ENCODE measurements at places on chromosomes 4 and X.
A peak's percentile ranks its signal among the peaks of the same experiment; 100 is the strongest.

DNA sequence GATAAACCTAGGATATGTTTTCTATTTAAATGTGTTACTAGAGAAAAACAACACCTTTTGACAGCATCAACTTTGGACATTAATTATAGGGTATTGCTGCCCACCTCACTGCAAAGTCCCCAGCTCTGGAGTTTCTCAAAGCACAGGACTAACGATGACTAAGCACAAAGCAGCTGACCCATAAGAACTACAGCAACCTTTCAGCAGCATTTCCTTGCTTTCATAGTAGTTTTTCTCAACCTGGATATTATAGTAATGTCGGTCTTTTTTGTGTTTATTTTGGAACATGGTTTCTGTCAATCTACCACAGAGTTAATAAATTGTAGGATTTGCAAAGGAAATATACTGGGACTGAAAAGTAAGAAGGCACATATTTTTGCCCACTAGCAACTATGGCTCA lies 21.5 kb downstream of the HHIP start:
- no peak overlapping the region for H3K4me3 ChIP-seq
- H3K4me1 ChIP-seq = no peaks in the 10 kb centered on the region
- no peaks in the 10 kb centered on the region for H3K27me3 ChIP-seq
- H3K27ac ChIP-seq = no peak overlapping the region

DNA sequence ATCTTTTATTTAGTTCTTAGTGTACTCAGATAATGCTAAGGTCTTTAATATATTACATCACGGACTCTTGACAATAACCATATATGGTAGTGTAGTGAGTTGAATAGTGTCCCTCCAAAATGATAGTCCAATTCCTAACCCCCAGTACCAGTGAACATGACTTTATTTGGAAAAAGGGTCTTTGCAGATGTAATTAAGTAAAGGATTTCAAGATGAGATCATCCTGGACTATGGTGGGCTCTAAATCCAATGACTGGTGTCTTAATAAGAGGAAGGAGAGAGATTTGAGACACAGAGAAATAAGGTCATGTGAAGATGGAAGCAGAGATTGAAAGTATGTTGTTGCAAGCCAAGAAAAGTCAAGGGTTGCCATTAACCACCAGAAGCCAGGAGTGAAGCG lies 236.5 kb upstream of the DIPK2B start:
- no peaks in the 10 kb centered on the region for H3K36me3 ChIP-seq
- H3K27ac ChIP-seq = no peak overlapping the region
- H3K4me3 ChIP-seq = no peak overlapping the region
- DNase-seq = no peak

GRCh38 chrX:35499071-35499862 lies 298.9 kb upstream of the MAGEB16 start:
- H3K4me1 ChIP-seq = no peaks in the 10 kb centered on the region
- no peaks in the 10 kb centered on the region for H3K36me3 ChIP-seq
- no peak for DNase-seq
- no peak overlapping the region for H3K27ac ChIP-seq
- no peak overlapping the region for H3K4me3 ChIP-seq

DNA sequence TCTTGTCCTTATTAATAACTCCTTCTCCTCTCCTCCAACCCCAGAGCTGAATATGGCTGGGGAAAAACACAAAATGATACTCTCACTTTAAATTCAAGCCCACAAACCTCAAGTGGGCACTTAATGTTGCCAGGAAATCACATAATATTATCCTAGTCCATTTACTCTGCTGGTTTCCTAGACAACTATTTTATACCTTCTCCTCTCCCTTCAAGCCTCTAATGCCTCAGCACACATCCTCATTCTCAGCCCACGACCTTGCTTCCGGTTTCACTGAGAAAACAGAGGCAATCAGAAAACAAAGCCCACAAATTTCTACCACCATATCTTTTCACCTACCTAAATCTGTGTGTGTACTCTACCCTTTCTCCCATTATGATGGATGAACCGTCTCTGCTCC lies 12.1 kb upstream of the CLCN5 start:
- DNase-seq = peak; percentile 43
- H3K36me3 ChIP-seq = no peaks in the 10 kb centered on the region
- H3K27ac ChIP-seq = no peak overlapping the region
- H3K27me3 ChIP-seq = no peaks in the 10 kb centered on the region
- H3K4me3 ChIP-seq = no peak overlapping the region

DNA sequence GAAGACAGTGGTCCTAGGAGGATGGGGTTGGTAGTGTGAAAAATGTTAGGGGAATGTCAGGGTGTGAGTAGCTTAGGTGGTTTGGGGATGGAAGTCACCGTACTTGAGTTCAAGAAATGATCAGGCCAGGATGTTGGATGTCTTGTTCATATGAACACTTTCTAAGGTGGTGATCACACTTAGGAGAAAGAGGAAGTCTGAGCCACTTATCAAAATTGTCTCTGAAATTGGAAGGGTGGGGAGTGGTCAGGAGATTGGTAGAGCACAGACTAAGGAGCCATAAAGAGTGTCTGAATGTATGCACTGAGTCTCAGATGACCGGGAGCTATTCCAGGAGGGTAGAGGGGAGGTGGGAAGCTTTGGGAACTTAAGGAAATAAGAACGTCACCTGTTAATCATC lies 17.3 kb downstream of the CMC4 start:
- H3K4me3 ChIP-seq = no peak overlapping the region
- no peaks in the 10 kb centered on the region for H3K27me3 ChIP-seq
- DNase-seq = no peak
- H3K36me3 ChIP-seq = peaks cover 14% of the 10 kb centered on the region
- H3K27ac ChIP-seq = peak overlapping the region; percentile 62

DNA sequence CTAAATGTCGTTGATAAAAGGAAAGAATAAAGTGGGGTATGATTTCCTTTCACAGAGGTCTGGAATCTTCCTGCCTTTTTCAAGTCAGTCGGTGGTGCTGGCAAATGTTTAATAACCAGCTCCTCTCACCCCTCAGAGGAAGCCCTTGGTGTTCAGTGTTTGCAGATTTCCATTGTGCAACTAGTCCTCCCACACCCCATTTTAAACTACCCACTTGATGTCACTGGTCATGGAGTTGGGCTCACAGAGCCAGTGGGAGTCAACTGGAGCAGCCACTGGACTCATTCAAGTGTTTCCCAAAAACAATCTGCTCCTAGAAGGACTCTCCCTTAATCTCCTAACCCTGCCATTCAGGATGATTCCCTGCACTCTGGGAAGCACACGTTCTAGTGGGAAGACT lies 149.2 kb downstream of the PTTG2 start:
- peaks cover 31% of the 10 kb centered on the region for H3K36me3 ChIP-seq
- no peaks in the 10 kb centered on the region for H3K27me3 ChIP-seq
- no peak overlapping the region for H3K4me3 ChIP-seq

- peaks cover 4% of the 10 kb centered on the region for H3K36me3 ChIP-seq
- DNase-seq = no peak
- no peaks in the 10 kb centered on the region for H3K27me3 ChIP-seq
- no peaks in the 10 kb centered on the region for H3K4me1 ChIP-seq
Observed at GRCh38 chrX:24542756-24543155, 77.7 kb downstream of the PDK3 start.

- DNase-seq = no peak
- H3K4me1 ChIP-seq = peaks cover 15% of the 10 kb centered on the region
- H3K4me3 ChIP-seq = no peak overlapping the region
Observed at GRCh38 chr4:7630568-7631287, 196.0 kb upstream of the PSAPL1 start.

DNA sequence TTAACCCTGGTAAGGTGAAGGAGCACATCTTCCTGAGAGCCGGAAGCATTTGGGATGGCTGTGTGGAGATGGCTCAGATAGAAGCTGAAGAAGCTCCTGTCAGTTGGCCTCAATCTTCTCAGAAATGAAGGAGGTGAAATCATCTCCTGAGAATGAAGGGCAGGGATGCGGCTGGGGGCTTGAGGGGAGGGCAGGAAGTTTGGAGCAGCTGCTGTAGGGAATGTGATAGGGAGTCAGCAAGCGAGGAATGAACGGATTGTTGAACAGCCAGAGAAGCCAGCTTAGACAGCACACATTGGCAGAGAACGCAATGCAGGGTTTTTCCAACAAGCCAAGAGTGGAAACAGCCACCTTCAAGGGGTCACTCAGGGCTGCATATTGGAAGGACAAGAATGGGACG lies 10.0 kb downstream of the KCNE5 start:
- H3K36me3 ChIP-seq = no peaks in the 10 kb centered on the region
- H3K4me3 ChIP-seq = no peak overlapping the region
- H3K27ac ChIP-seq = no peak overlapping the region
- DNase-seq = no peak

GRCh38 chr4:22238742-22239141 lies 277.1 kb downstream of the ADGRA3 start:
- H3K4me1 ChIP-seq = no peaks in the 10 kb centered on the region
- H3K36me3 ChIP-seq = no peaks in the 10 kb centered on the region
- no peaks in the 10 kb centered on the region for H3K27me3 ChIP-seq
- no peak overlapping the region for H3K4me3 ChIP-seq

DNA sequence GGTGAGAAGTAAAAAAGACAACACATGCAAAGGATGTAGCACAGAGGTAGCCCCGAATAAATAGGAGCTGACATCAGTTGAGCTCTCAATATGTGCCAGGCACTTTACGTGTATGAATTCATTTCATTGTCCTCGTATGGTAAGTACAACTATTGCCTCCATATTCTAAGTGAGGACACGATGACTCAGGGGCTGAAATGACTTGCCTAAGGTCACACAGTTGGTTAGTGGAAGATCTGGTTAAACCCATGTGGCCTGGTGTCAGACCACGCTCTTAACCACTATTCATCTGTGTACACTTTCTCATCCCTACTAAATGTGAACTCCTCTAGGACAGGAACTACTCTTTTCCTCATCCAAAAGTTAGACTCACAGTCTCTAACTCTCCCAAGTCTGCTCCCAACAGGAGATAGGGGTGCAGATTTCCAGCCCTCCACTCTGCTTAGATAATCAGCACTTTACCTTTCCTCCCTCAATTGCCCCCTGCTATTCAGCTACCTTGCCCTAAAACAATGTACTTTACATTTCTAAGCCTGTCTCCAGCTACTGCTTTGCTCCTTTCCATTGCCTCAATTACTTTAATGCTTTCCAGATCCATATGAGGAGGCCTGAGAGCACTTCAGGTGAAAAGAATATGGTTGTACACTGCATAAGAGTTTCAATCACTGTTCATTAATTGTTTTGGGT lies 58.8 kb upstream of the LHFPL1 start:
- peaks cover 33% of the 10 kb centered on the region for H3K27me3 ChIP-seq
- H3K36me3 ChIP-seq = no peaks in the 10 kb centered on the region
- peak; percentile 40 for DNase-seq
- peaks cover 6% of the 10 kb centered on the region for H3K4me1 ChIP-seq
- H3K4me3 ChIP-seq = no peak overlapping the region

- no peaks in the 10 kb centered on the region for H3K27me3 ChIP-seq
- no peak for DNase-seq
- no peaks in the 10 kb centered on the region for H3K36me3 ChIP-seq
- H3K27ac ChIP-seq = no peak overlapping the region
- H3K4me1 ChIP-seq = peaks cover 6% of the 10 kb centered on the region
- no peak overlapping the region for H3K4me3 ChIP-seq
Observed at GRCh38 chr4:176432811-176433540, 113.2 kb downstream of the SPCS3 start.

DNA sequence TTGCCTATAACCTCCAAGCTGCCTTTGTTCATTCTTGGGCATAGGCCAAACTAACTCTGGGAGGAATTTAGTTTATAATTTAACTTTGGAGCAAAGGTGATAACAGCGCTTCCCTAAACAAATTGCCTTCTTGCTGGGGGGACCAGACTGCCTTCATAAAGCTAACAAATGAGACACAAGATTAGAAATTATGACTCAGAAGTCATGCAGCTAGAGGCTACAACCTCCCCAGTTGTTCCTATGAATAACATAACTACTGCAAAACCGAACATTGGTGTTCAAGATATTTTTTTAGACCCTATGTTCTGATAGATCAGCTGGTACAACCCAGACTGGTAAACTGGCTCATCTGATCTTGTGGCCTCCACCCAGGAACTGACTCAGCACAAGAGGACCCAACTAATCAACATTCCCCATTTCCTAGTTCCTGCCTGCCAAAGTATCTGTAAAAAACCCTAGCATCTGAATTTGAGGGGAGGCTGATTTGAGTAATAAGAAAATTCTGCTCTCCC lies 22.0 kb upstream of the TMPRSS11B start:
- peaks cover 23% of the 10 kb centered on the region for H3K4me1 ChIP-seq
- H3K36me3 ChIP-seq = peaks cover 3% of the 10 kb centered on the region
- H3K27me3 ChIP-seq = no peaks in the 10 kb centered on the region
- no peak for DNase-seq
- no peak overlapping the region for H3K4me3 ChIP-seq

GRCh38 chr4:80407246-80407645 lies 71.7 kb downstream of the CFAP299 start:
- H3K4me3 ChIP-seq = no peak overlapping the region
- H3K36me3 ChIP-seq = no peaks in the 10 kb centered on the region
- DNase-seq = no peak
- H3K27ac ChIP-seq = no peak overlapping the region

DNA sequence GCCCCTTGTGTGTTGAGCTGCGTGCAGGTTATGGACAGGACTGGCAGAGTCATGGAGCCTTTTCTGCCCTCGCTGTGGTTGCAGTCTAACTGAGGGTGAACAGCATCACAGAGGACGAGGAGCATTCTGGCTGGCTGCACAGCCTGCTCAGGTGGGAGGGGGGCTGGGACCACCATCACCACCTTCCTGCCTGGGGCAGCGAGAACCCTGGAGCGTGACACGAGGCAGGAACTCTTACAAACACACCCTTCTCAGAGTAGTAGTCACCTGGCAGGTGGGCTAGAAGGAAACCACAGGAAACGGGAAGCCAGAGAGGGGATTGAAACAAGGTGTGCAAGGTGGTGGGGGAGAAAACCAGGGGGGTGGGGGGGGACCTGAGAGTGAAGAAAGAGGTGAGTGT lies 25.6 kb downstream of the TKTL1 start:
- peaks cover 34% of the 10 kb centered on the region for H3K4me1 ChIP-seq
- no peak for DNase-seq
- no peak overlapping the region for H3K4me3 ChIP-seq
- no peak overlapping the region for H3K27ac ChIP-seq
- no peaks in the 10 kb centered on the region for H3K36me3 ChIP-seq

DNA sequence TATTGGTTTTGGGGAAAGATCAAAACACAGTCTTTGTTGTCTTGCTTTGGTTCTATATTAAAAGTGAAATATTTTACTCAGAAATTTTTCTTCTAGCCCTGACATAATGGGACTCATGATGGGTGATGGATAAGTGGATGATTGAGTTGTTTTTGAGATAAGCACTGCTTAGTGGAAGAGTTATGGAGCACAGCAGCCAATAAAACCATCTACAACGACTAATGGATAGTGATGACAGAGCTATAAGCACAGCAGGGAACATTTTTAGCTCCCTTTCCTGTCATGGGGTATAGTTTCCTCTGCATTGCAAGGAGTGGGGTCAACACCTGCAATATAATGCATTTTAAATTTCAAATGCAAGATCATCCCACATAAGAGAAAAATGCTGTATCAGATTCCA lies 812.4 kb downstream of the STPG2 start:
- no peaks in the 10 kb centered on the region for H3K27me3 ChIP-seq
- H3K36me3 ChIP-seq = no peaks in the 10 kb centered on the region
- no peak for DNase-seq
- H3K4me3 ChIP-seq = no peak overlapping the region
- no peak overlapping the region for H3K27ac ChIP-seq

Data from activated CD8-positive, alpha-beta memory T cell treated with anti-CD3 and anti-CD28 coated beads, Interleukin-2, amount 10 ng/mL, durations not matched to agents 7 days and 5 days (primary cell).